Activated naive CD4-positive, alpha-beta T cell (primary cell): ENCODE measurements at places on chromosomes 6 and 20.

GRCh38 chr6:43950051-43950605 lies 177.1 kb downstream of the MRPL14 start:
- DNase-seq: no peak

GRCh38 chr6:157660414-157660813 lies 162.6 kb upstream of the SNX9 start:
- DNase-seq: no peak

GRCh38 chr20:2387180-2387577 lies 6.5 kb downstream of the TGM6 start:
- no peak for DNase-seq

- no peak for DNase-seq
These were observed 47.7 kb downstream of the SPATA2 start for GRCh38 chr20:49867453-49868215.

GRCh38 chr6:89398762-89399525 lies 13.1 kb downstream of the RRAGD start:
- DNase-seq: no peak
